Activated CD8-positive, alpha-beta memory T cell treated with anti-CD3 and anti-CD28 coated beads, Interleukin-2, amount 10 ng/mL, durations not matched to agents 7 days and 5 days (primary cell): ENCODE measurements at places on chromosomes 3 and 15.

DNA sequence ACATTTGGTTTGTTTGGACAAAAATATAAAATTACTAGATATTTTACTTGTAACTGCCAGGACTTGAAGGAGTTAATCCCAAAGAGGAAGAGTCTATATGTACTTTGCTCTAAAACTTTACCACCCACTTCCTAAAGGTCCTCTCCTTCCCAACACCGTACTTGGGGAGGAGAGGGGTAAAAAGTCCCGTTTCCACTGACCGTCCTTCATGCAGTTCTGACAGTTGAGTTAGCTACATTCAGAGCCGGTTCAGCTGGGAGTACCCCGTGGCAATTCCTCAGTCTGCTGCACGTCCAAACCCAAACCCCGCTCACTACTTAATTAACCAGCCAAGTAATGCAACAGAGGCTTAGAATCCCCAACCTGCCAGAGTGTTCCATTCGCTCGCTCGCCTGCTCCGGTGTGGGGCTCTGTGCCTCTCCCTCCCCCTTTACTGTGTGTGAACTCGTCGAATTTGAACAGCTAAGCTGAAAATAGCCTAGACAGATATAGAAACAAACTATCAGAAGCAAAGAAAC, 519.7 kb downstream of the FOXP1 start:
- H3K36me3 ChIP-seq = peaks cover 3% of the 10 kb centered on the region
- peaks cover 59% of the 10 kb centered on the region for H3K4me1 ChIP-seq
- no peaks in the 10 kb centered on the region for H3K27me3 ChIP-seq
- H3K4me3 ChIP-seq = no peak overlapping the region
- DNase-seq = peak; percentile 56

GRCh38 chr3:59567661-59568060, 517.8 kb upstream of the CFAP20DC start:
- peaks cover 7% of the 10 kb centered on the region for H3K27me3 ChIP-seq
- H3K4me3 ChIP-seq = no peak overlapping the region
- peaks cover 17% of the 10 kb centered on the region for H3K4me1 ChIP-seq
- no peak for DNase-seq

GRCh38 chr3:144989807-144990206, 1018.2 kb downstream of the DIPK2A start:
- H3K36me3 ChIP-seq = no peaks in the 10 kb centered on the region
- no peaks in the 10 kb centered on the region for H3K4me1 ChIP-seq

DNA sequence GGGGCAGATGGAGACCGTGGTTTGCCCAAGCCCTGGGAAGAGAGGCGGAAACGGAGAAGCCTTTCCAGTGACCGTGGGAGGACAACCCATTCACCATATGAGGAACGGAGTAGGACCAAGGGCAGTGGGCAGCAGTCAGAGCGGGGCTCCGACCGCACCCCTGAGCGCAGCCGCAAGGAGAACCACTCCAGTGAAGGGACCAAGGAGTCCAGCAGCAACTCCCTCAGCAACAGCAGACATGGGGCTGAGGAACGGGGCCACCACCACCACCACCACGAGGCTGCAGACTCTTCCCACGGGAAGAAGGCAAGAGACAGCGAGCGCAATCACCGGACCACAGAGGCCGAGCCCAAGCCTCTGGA, 2.0 kb downstream of the RBM15B start:
- H3K27ac ChIP-seq = no peak overlapping the region
- H3K4me3 ChIP-seq = peak overlapping the region; percentile 85
- H3K36me3 ChIP-seq = peaks cover 36% of the 10 kb centered on the region
- peaks cover 70% of the 10 kb centered on the region for H3K4me1 ChIP-seq
- DNase-seq = no peak

DNA sequence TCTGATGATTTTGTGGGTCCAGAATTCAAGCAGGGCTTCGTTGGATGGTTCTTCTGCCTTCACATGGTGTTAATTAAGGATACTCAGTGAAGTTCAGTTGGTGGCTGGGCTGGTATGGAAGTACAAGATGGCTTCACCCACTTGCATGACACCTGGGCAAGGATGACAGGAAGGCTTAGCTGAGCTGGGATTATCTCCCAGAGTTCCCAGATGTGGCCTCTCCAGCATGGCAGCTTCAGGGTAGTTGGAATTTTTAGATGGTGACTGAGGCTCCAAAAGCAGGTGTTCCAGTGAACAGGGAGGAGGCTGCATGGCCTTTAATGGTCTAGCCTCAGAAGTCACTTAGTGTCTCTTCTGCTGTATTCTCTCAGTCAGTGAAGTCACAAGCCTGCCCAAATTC, 135.5 kb downstream of the THRB start:
- no peak for DNase-seq
- H3K27me3 ChIP-seq = no peaks in the 10 kb centered on the region
- H3K27ac ChIP-seq = no peak overlapping the region
- no peaks in the 10 kb centered on the region for H3K4me1 ChIP-seq
- no peak overlapping the region for H3K4me3 ChIP-seq
- no peaks in the 10 kb centered on the region for H3K36me3 ChIP-seq

DNA sequence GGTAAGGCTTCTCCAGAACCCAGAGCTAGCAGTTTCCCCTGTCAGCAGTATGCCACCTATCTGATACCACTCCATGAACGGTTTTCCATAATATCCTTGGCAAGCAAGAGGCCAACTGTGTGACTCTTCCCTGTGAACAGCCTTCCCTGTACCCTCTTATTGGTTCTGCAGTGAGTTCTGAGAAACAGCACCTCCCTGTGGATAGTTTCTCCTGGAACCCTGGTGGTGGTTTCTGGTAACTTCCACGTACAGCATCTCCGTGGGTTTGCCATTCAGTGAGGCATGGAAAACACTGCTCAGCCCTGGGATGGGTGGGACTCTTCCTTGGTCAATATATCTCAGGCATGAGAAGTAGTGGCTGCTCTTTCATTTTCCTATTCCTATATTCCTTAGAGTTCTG, 19.4 kb upstream of the SERPINI2 start:
- no peak overlapping the region for H3K4me3 ChIP-seq
- H3K36me3 ChIP-seq = no peaks in the 10 kb centered on the region

- H3K4me1 ChIP-seq = peaks cover 2% of the 10 kb centered on the region
- peaks cover 5% of the 10 kb centered on the region for H3K36me3 ChIP-seq
- DNase-seq = no peak
- H3K4me3 ChIP-seq = no peak overlapping the region
- H3K27ac ChIP-seq = no peak overlapping the region
Measured at GRCh38 chr3:177487635-177488186, 290.4 kb upstream of the TBL1XR1 start.

- DNase-seq = peak; percentile 36
- H3K27ac ChIP-seq = no peak overlapping the region
- no peaks in the 10 kb centered on the region for H3K4me1 ChIP-seq
- H3K27me3 ChIP-seq = no peaks in the 10 kb centered on the region
Measured at GRCh38 chr15:77904901-77905300, 172.6 kb downstream of the TBC1D2B start.

DNA sequence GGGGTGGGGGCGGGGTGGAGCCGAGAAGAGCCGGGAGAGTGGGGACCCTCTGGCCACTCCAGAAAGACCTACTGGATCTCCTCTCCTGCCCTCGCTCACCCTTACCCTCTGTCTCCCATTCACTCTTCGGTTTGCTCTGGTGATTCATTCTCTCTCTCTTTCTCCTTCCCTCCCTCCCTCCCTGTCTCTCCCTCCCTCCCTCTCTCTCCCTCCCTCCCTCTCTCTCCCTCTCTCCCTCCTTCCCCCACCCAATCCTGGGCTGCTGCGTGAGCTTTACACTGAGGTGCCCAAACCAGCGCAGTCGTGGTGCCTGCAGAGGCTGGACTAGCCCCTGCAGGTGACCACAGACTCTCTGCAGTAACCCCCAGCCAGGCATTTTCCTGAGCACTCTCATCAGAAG, 32.2 kb upstream of the ADAMTS17 start:
- no peak overlapping the region for H3K4me3 ChIP-seq
- H3K36me3 ChIP-seq = peaks cover 3% of the 10 kb centered on the region
- H3K4me1 ChIP-seq = no peaks in the 10 kb centered on the region
- DNase-seq = no peak

- no peak overlapping the region for H3K27ac ChIP-seq
- no peak for DNase-seq
- H3K27me3 ChIP-seq = no peaks in the 10 kb centered on the region
- H3K4me1 ChIP-seq = peaks cover 38% of the 10 kb centered on the region
- H3K4me3 ChIP-seq = no peak overlapping the region
Measured at GRCh38 chr15:63992300-63992699, 54.0 kb downstream of the DAPK2 start.

GRCh38 chr15:92452143-92452542, 58.5 kb downstream of the ST8SIA2 start:
- peaks cover 10% of the 10 kb centered on the region for H3K27me3 ChIP-seq
- H3K27ac ChIP-seq = no peak overlapping the region
- H3K4me3 ChIP-seq = no peak overlapping the region

DNA sequence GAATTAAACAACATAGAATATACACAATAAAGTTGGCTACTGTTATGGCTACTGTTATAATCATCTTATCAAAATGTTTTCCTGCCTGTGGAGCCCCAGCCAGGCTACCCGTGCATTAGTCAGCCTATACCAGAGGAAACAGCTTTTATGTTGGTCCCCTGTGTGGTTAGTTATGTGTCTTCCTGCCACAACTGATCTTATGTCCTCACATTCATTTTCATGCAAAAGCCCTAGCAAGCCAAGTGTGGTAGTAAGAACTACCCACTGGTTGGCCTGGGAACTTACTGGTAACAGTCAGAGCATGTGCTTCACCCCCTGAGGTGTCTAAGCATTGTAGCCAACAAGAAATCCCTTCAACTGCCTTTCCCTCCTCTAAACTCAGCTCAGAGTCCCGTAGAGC, 21.8 kb downstream of the MGLL start:
- peak overlapping the region; percentile 23 for H3K4me3 ChIP-seq
- no peaks in the 10 kb centered on the region for H3K27me3 ChIP-seq
- peak overlapping the region; percentile 97 for H3K27ac ChIP-seq

GRCh38 chr3:148400754-148401153, 296.9 kb upstream of the AGTR1 start:
- no peak overlapping the region for H3K4me3 ChIP-seq
- DNase-seq = no peak
- no peaks in the 10 kb centered on the region for H3K27me3 ChIP-seq

GRCh38 chr3:160837394-160837980, 81.5 kb downstream of the PPM1L start:
- H3K4me3 ChIP-seq = no peak overlapping the region
- peaks cover 12% of the 10 kb centered on the region for H3K4me1 ChIP-seq
- no peak overlapping the region for H3K27ac ChIP-seq

DNA sequence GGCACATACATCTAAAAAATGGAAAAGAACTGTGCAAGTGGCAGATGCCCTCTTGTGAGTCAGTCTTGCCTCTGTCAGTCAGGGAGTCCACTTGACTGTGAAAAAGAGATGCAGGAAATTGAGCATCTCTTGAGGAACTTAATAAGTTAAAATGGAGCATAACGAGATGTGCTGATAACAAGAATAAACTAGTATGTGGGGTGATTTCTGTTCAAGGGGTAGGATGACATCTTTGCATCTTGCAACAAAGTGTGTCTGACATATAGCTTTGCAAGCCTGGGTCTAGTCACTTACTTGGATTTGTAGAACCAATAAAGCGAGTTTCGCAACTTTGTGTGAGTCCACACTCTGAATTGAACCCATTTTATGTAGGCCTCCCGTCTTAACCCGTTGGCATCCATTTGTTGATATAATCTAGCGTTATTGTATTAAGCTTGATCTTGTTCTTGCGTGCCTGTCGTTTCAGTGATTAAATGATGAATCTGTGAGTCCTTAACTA, 2.2 kb downstream of the USP3 start:
- H3K4me1 ChIP-seq = peaks cover 71% of the 10 kb centered on the region
- H3K36me3 ChIP-seq = peaks cover 2% of the 10 kb centered on the region
- H3K27ac ChIP-seq = peak overlapping the region; percentile 90
- H3K4me3 ChIP-seq = peak overlapping the region; percentile 90
- no peak for DNase-seq

GRCh38 chr15:33066584-33066983, 127.9 kb downstream of the FMN1 start:
- no peaks in the 10 kb centered on the region for H3K36me3 ChIP-seq
- DNase-seq = no peak
- peaks cover 11% of the 10 kb centered on the region for H3K27me3 ChIP-seq
- H3K27ac ChIP-seq = no peak overlapping the region
- no peak overlapping the region for H3K4me3 ChIP-seq
- peaks cover 2% of the 10 kb centered on the region for H3K4me1 ChIP-seq

- no peaks in the 10 kb centered on the region for H3K36me3 ChIP-seq
- H3K27ac ChIP-seq = no peak overlapping the region
- no peaks in the 10 kb centered on the region for H3K4me1 ChIP-seq
- no peaks in the 10 kb centered on the region for H3K27me3 ChIP-seq
Measured at GRCh38 chr3:155595371-155595770, 149.5 kb downstream of the PLCH1 start.

GRCh38 chr3:23550402-23550801, 255.4 kb upstream of the UBE2E1 start:
- no peak overlapping the region for H3K4me3 ChIP-seq
- no peak for DNase-seq
- no peaks in the 10 kb centered on the region for H3K36me3 ChIP-seq
- no peak overlapping the region for H3K27ac ChIP-seq

DNA sequence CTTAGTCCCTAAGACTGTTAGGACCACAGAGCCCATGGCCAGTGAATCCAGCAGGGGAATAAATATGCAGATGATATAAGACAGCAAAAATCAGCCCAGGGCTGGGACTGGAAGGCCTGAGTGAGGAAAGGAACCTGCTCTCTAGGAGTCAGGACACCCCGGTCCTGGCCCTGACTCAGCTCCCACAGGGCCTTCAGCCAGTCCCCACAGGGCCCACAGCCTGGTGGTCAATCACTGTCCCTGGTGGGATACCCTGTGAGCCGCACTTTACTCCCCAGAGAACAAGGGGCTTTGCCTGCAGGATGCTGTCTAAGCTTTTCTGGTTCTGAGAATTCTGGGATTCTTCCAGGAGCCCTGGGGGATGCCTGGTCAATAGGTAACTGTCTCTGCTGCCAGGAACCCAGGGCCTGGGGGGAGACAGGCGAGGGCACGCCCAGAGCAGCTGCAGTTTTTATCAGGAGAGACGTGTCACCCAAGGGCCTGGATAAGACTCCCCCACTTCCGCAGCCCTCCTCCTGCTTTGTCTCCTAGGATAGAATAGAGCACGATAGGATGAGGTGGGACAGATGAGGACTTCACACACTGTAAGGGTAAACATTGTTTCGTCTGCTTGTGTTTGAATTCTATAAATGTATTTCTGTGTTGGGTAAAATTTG, 49.5 kb upstream of the MCF2L2 start:
- no peaks in the 10 kb centered on the region for H3K36me3 ChIP-seq
- DNase-seq = peak; percentile 19
- H3K27ac ChIP-seq = no peak overlapping the region
- H3K4me1 ChIP-seq = peaks cover 10% of the 10 kb centered on the region
- no peak overlapping the region for H3K4me3 ChIP-seq

DNA sequence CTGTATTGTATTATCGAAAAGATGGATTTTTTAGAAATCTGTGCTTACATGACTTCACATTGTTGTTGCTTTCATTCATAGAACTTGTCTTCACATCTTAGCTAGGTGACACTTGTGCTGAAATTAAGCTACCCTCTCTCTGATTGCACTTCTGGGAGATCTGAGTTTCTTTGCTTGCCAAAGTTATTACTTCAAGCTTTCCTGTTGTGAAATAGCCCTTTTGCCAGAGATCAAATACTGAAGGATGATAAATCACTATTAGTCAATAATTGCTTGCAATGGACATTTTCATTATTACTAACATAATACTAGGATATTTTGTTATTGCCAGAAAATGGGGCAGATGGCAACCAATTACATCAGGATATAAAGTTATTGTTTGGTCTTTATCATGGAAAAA, 34.7 kb downstream of the PIK3CA start:
- H3K4me1 ChIP-seq = peaks cover 22% of the 10 kb centered on the region
- H3K27me3 ChIP-seq = no peaks in the 10 kb centered on the region
- no peak overlapping the region for H3K27ac ChIP-seq
- peaks cover 3% of the 10 kb centered on the region for H3K36me3 ChIP-seq
